ENCODE measurements at places on chromosomes 4 and X.

- no peak for DNase-seq
These were observed 26.1 kb downstream of the ACOX3 start for GRCh38 chr4:8414377-8414776.

GRCh38 chr4:165207016-165207430 is 338 bp upstream of the KLHL2 start:
- peak; percentile 30 for DNase-seq

GRCh38 chr4:89193843-89194242 is 82.5 kb downstream of the TIGD2 start:
- no peak for DNase-seq

DNA sequence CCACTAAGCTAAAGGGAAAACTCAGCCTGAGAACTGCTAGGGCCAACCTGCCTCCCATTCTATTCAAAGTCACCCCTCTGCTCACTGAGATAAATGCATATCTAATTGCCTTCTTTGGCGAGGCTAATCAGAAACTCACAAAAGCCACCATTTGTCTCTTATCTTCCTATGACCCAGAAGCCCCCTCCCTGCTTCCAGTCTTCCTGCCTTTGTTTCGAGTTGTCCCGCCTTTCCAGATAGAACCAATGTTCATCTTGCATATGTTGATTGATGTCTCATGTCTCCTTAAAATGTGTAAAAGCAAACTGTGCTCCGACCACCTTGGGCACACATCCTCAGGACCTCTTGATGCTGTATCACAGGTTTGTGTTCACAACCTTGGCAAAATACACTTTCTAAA is 459.8 kb downstream of the FSTL5 start:
- DNase-seq, result no peak

DNA sequence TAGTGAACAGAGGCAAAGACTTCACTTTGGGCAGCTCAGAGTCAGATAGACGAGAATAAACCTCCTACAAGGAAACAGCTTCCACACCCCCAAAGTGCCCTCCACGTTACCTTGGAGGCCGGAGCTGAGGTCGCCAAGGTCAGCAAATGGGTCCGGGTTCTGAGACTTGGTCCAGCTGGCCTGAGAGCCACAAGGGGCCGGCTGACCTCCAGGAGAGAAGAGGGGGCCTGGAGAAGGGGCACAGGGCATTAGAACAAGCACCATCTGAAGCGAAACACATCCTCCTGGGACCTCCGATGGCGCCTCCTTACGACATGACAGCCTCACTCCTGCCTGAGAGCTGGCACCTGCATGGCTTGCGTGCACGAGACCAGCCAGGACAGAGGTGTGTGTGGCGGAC is 33.6 kb upstream of the CPLX1 start:
- DNase-seq, result no peak

DNA sequence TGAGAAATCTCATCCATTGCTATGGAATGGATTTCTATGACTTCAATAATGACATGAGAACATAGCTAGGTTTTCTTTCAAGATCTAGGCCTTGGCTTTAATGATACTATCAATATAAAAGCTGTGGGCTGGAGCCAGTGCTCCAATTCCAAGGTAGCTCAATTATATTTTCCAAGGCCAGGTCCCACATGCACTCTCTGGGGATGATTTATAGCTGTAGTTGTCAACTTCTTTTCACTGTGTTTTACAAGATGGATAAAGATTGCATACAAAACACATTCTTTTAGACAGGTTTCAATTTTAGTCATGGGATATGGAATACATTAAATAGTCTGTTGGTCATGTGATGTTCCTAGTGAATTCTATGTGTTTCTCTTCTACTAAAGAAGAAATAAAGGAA is 156.7 kb downstream of the DCAF12L1 start:
- DNase-seq, result no peak

DNA sequence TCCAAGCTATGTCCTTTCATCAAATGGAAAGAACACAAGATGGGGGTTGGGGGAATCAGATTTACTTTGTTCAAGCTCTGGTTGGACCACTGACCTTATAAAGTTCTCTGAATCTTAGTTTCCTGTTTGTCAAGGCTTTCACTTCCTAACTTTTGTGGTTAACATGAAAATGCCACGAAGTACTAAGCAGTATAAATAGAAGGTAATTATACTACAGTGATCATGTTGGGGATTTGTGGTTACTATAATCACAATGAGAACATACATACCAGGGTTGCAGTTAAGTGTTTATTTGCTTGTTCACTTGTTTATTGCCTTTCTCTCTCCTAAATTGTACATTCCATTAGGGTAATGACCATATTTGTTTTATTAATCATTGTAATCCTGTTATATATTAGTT is 53.2 kb downstream of the SPRY1 start:
- no peak for DNase-seq
